ENCODE measurements at places on chromosomes 1 and 21.

GRCh38 chr1:22635436-22635835 is 992 bp upstream of the C1QA start:
- DNase-seq = no peak

DNA sequence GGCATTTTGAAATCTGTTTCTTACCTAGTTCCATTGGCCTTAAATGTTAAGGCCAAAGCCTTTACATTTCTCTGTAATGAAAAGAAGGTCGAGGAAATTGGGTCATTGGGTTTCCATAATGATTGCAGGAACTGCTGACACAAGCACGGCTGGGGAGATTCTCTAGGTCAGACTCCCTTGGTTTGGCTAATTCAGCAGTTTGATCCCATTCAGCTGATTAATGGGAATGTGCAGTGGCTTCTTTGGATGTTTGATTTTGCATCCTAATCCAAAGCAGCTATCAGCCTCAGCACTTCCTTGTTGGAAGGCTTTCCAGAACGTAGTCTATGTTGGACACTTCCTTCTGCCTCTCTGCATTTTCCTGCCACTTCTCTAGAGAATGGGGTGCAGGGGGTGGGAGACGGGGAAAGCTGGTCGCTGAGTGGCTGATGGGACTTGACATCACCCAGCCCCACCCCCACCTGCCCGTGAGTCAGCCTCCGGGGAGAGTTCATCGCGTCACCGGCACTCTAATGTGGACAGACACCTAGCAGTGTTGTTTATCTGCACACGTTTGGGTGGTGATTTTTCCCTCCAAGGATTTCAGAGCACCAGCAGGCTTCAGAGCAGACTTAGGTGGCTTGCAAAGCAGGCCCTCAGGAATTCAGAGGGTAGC is 5.4 kb downstream of the PSEN2 start:
- DNase-seq = peak; percentile 53

GRCh38 chr1:17682400-17682799 is 72.7 kb upstream of the ACTL8 start:
- DNase-seq = no peak

GRCh38 chr1:16147156-16147926 is 8.5 kb downstream of the EPHA2 start:
- DNase-seq = no peak

DNA sequence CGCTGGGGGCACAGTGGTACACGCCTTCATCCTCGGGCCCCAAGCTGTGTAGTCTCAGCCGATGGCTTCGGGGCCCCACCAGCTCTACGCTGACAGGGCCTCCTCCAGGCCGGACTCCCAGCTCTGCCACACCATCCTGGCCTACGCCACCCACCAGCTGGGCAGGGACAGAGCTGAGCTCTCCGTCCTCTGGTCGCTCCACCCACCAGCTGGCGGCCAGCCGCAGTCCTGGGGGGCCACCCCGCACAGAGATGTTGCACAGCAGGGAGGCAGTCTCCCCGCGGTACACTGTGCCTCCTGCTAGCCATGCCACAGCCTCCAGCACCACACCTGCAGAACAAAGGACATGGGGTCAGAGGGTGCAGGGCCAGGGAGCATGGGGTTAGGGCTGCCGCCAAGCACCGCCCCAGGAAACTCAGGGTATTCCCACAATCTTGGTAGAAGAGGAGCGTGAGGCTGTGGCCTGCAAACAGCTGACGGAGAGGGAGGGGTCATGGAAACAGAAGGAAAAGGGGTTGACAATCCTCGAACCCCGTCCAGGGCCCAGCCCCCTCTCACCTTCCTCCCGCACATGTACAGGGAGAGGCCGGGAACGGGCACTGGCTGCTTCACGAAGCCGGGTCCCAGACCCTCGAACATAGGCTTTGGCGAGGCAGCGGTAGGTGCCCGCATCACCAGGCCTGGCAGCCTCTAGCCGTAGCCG is 5.9 kb downstream of the IGSF8 start:
- no peak for DNase-seq

GRCh38 chr1:112383759-112384370 is 12.1 kb upstream of the CTTNBP2NL start:
- no peak for DNase-seq

- peak; percentile 30 for DNase-seq
These were observed 618.2 kb downstream of the BRINP3 start for GRCh38 chr1:189859385-189859977.

DNA sequence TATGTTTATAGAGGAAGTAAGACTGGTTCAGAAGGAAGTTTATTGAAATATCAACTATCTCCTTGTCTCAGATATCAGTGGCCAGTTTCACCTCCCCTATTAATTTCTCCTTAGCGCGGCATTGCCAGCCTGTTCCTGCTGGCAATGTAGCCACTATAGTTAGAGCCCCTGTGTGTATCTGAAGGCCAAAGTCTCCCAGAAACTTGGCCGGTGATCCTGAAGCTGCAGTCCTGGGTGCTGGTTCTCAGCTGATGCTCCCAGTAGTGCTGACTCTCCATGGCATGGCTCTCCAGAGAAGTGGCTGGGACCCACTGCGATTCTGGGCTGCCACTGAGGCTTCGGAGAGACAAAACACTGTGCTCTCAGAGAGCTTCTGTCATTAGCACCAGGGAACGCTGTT is 59.9 kb downstream of the TNN start:
- no peak for DNase-seq

- no peak for DNase-seq
These were observed 72.8 kb downstream of the PLEKHA6 start for GRCh38 chr1:204286831-204287421.

GRCh38 chr21:32316361-32317215 is 17.9 kb downstream of the MRAP start:
- no peak for DNase-seq

DNA sequence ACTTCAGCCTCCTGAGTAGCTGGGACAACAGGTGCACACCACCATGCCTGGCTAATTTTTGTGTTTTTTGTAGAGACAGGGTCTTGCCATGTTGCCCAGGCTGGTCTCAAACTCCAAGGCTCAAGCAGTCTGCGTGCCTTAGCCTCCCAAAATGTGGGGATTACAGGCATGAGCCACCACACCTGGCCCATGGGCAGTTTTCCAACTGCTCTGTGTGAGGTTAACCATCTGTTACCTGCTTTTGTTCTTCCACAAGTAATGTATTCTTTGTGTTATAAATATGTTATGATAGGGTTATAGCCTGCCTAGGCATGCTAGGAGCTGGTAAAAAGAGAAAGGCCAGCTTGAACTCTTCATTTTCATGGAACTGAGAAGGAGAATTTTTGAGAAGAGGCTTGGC is 30.7 kb downstream of the TUFT1 start:
- DNase-seq = no peak

DNA sequence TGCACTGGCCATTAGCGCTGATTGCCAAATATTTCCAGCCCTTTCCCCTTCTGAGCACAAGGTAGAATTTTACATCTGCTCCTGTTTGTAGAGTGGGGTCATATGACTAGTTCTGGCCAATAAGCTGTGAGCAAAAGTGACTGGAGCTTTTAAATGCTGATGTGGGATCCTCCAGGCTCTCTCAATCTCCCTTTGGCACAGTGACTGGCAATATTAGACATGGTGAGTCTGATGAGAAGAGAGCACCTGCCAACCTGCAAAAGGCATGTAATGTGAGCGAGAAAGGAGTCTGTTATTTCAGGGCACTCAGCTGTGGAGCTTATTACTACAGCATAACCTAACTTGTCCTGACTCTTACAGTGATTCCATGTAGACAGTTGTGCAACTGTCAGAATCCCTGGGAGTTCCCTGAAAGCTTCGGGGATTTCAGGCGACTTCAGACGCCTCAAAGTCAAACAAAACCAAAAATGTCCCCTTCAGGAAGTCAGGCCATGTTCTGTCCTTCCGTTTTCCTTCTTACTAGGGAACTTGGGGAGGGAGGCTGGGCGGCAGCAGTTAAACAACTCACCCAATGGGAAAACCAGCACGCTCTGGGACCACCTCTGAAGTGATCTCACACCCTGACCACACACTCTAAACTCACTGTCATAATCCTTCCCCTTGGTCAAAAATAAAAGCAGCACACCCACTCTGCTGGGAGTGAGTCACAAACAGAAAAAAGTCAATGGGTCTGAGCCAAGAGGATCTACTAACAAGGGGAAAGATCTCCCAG is 3.6 kb upstream of the RASSF5 start:
- DNase-seq = peak; percentile 98

- DNase-seq = peak; percentile 86
These were observed 12.4 kb downstream of the LMNA start for GRCh38 chr1:156126630-156127534.

DNA sequence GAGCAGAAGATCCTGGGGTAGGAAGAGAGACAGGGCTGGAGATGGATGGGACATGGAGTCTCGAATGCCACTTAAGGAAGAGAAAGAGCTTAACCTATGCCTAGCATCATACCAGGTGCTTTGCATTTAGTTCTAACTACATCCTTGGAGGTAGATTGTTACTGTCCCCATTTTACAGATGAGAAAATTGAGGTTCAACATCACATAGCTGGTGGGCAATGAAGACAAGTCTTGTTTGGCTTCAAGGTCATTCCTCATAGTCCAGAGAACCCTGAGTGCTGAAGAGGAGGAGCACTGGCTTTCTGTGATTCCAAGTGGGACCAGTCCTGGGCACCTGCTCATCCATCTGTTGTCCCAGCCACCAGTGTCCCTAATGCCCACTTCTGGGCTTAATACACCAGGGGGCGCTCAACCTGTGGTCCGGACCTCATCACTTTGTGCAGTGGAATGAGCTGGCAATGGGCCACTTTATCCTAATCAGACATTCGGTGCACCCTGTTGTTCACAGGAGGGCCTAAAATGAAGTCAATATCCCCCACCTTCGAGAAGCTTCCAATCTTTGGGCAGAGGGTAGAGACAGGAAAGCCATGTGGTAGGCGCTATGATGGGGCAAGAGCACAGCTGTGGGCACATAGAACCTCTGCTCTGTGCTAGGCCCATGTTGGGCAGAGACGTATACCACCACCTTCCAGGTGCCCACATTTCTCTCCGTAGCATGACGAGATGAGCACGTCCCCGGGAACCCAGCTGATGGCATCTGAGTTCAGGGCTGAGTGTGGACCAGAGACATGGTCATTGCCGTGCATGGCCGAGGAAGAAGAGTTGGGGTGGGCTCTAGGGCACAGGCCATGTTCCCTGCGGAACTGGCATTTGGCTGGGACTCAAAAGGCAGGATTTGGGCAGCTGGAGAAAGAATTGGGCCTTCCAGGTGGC is 9.2 kb downstream of the RPS6KA1 start:
- DNase-seq = peak; percentile 49

DNA sequence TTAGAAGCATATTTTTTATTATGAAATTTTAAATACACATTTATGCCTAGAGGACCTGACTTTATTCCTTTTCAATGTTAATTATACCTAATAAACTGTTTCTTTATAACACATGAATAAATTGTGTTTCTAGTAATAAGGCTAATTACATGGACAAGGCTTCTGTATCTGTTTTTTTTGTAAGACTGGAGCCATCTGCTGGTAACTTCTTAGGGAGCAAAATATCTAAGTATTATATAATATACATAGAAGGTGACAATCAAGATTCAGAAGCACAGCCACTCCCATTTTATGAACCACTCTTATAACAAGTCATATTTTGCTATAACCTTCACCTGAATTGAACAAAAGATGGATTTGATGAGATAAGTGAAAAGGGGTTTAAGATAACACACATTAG is 84.2 kb downstream of the LBR start:
- peak; percentile 37 for DNase-seq

All from choroid plexus epithelial cell (primary cell).